CD4-positive, alpha-beta T cell treated with Interleukin-6 at 100 ng/mL for 8 hours (primary cell): ENCODE measurements at places on chromosomes 7 and 10.

DNA sequence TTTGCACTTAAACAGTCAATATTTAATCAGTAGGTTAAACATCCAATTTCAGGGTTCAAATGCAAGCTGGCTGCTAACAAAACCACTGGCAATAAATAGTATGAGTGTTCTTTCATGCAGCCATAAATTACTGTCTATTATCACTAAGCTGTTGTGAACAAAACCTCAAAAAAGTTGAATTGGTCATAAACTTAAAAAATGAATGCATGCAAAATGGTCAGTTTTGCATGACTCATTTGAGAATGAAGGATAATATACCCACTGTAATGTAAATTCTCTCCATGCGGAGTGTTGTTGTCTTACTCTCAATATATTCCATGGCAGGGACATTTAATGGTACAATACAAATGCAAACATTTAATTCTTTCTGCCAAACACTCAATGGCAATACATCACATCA, 226.4 kb downstream of the MAGI2 start:
- no peak for DNase-seq

DNA sequence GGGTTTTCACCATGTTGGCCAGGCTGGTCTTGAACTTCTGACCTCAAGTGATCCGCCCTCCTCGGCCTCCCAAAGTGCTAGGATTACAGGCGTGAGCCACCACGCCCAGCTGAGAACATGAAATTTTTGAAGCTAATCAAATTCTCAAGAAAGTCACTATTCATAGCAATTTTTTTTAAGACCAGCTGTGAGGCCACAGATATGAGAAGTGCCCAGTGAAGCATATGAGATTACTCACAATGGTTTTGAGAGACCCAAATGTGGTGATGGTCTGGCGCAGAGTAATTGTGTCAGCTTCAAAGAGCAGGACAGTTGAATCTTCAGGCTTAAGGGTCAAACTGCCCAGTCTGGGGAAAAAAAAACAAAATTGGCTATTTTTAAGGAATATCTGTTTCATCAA, 16.2 kb downstream of the NCOA4 start:
- DNase-seq: no peak

DNA sequence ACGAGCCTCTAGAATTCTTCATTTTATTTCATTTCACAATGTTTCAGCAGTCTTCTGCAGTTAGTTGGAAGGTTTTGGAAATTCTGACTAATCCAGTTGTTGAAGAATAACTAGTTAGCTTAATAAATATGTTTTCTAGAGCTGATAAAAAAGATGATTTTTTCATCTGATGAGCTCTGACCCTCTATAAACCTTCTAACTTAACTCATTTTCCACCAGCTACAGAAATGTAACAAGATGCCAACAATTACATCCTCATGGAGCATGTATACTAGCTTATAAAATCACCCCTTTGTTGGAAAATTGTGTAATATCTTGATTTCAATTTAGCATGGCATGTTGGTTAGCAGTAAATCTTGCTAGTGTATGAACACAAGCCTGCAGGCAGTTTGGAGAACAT, 33.1 kb downstream of the KAT6B start:
- no peak for DNase-seq

DNA sequence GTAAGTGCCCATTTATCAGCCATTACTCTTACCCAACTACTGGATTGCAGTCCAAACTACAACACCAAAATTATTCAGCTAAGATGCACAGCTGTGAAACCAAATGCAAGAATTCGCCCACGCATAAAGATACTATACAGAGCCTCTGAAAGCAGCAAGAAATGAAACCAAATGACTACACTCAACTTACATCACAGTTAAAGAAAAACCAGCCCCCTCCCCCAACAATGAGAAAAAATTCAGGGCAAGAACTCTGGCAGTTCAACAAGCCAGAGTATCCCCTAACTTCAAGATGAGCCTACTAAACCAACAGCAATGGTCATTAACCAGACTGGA, 209.1 kb upstream of the VWC2 start:
- DNase-seq: no peak

DNA sequence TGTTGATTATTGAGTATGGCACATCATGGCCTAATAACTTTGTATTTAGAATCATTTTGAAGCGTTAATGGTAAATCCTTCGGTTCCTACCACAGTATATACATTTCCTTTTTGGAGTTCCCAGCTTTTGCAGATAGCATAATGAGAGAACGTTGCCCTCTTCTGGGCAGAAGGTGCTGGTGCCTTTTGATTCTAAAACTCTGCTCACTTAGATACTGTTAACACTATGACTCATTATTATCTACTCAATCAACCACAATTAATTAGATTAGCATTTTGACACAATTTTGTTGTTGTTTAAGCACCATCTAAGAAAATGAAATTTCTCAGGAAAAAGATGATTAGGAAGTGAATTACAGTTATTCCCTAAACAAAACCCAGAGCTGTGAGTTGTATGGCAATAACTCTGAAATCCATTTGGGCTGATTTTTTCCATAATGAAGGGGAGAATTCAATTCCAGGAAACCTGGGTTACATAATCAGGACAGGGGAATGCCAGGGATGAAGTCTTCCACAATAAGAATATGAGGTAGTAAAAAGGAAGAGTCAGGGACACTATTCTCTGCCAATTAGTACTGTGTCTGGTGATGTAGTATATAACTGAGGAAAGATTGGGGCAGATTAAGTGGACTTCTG, 11.5 kb upstream of the DLD start:
- peak; percentile 55 for DNase-seq

DNA sequence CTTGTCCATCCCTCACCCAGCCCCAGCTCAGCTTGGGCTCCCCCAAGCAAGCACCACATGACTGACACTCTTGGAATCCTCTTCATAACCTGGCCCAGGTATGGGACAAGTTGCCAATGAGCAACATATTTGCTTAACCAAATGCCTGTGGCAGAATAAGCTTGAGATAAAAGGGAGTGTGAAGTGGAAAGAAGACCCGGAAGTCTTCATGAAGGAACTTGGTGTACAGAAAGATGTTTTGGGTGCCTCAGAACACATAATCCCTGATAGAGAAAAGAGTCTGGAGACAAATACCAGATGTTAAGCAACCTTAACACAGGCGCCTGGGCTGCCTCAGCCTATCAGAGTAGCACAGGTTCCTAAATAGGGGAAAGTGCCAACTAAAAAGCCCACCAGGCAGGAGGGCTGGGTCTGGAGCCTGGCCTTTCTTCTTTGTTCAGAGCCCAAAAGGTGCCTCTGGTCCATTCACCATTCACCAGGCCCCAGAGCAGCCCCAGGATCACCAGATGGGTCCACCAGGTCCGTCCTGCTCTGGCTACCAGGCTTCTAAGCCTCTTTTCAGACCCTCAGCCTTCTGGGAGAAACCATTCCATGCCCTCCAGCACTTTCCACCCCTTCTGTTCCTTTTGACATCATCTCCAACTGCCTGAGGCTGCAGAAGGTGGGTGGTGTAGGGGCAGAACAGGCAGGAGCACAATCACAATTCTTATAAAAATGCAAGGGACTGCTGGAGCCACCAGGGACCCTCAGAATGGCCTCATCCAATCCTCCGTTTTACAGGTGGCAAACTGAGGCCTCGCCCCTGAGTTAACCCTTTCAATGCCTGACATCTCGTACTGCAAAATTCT, 22.6 kb downstream of the KCNMA1 start:
- no peak for DNase-seq

GRCh38 chr7:81956520-81956919, 186.7 kb upstream of the HGF start:
- DNase-seq: no peak

GRCh38 chr7:132247995-132248618, 328.2 kb downstream of the PLXNA4 start:
- no peak for DNase-seq

- no peak for DNase-seq
Measured at GRCh38 chr7:25124465-25125136, 459 bp downstream of the CYCS start.

DNA sequence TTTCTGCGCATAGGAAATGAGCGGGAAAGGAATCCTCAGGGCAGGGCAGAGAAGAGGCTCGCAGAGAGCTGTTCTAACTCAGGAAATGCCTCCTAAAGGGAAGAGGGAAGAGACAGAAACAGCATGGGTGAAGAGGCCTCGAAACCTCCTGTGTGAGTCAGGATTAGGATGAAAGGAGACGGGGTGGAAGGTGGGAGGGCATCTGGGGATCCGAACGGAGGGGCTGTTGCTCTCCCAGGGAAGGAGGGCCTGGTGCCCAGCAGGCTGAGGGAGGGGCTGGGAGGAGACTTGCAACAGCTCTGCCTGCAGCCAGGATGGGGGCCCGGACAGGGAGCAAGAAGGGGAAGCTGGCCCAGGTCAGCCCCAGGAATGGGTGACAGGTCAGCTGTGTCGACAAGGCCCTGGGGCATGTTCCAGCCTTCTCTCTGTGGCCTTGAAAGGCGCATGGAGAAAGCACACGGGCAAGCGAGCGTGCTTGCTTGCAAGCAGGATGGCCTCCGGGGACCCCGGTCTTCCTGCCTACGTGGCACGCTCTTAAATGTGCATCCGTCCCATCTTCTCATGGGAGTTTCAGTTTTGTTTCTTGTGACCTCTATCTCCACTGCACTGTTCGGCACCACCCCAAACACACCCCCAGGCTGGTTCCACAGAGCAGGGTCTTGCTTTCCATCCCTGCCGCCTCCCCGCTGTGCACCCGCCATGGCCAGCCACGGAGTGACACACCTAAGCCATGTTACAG, 63.5 kb downstream of the HIPK2 start:
- no peak for DNase-seq

DNA sequence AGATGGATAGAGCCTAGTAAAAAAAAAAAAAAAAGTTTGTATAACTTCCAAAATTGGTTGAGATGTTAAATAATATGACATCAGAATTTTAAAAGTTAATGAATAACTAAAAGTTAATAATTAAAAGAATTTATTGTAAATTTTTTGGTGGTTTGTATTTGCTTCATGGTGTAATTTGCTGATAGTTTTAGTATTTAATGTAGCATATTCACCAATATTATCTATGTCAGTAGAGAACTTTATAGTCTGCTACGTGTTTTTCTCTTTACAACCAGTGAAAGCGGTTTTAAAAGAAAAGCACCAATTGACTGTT, 51.8 kb upstream of the STEAP4 start:
- DNase-seq: no peak

DNA sequence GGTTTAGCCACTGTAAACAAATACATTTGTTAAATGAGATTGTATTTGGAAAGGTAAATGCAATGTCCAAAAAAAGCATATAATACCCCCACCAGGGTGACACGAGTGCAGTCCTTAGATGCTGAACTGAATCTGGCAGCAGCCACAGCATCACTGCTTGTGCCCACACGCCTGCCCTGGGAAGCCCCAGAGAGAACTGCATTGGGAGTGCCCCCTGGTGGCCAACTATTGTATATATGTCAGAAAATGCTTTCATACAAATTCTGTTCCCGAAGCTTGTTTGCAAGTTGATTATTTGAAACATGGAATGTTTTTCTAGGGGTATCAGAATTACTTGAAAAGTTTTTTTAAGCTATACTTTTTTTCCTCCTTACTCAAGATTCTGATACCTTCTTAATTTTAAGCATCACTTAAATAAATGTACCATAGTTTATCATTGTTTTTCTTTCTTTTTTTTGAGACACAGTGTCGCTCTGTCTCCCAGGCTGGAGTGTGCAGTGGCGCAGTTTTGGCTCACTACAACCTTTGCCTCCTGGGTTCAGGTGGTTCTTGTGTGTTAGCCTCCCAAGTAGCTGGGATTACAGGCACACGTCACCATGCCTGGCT, 50.1 kb downstream of the LANCL2 start:
- DNase-seq: peak; percentile 80

GRCh38 chr10:103729851-103730250, 125.5 kb downstream of the SH3PXD2A start:
- no peak for DNase-seq

DNA sequence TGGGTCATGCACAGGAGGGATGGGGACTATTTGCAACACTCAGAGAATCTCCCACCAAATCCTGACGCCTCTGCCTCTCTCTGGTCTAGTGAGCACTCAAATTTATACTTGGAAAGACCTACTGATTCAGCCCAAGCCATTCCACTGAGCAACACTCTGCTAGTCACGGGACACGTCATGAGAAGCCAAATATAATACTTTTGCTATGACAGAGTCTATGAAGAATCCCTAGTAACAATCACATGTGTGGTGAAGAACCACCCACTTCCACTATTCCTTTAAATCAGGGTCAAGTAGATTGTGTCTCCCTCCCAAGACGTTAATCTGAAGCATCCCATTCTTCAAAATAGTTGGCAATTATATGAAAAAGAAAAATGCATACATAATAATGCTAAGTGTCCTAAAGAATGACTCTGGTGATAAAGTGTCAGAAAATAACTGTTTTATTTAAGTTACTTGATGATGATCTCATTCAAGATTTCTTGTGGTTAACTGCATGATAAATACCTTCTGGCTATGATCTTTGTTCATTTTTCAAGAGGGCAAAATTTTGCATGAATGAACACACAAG, 28.5 kb downstream of the CHCHD3 start:
- no peak for DNase-seq

GRCh38 chr10:14379556-14380280, 49.0 kb upstream of the FRMD4A start:
- DNase-seq: no peak

- no peak for DNase-seq
Measured at GRCh38 chr7:131443496-131443895, 112.9 kb downstream of the PODXL start.

- no peak for DNase-seq
Measured at GRCh38 chr7:132279718-132280117, 296.6 kb downstream of the PLXNA4 start.

DNA sequence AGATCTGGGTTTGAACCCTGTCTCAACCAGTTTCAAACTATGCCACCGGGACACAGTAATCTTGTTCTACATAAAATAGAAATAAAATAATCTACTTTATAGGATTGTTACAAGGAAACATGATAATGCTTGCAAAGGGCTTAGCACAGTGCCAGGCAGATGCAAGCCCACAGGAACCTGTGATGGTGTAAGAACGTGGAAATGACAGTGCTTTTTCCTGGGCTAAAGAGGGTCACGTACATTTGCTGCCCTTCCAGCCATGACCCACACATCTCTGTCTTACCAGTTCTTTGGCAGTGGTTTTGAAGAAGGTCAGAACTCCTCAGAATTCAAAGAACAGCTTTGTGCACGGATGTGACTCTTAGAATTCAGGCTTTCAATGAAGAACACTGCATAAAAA, 282.9 kb downstream of the CSTF2T start:
- DNase-seq: no peak

DNA sequence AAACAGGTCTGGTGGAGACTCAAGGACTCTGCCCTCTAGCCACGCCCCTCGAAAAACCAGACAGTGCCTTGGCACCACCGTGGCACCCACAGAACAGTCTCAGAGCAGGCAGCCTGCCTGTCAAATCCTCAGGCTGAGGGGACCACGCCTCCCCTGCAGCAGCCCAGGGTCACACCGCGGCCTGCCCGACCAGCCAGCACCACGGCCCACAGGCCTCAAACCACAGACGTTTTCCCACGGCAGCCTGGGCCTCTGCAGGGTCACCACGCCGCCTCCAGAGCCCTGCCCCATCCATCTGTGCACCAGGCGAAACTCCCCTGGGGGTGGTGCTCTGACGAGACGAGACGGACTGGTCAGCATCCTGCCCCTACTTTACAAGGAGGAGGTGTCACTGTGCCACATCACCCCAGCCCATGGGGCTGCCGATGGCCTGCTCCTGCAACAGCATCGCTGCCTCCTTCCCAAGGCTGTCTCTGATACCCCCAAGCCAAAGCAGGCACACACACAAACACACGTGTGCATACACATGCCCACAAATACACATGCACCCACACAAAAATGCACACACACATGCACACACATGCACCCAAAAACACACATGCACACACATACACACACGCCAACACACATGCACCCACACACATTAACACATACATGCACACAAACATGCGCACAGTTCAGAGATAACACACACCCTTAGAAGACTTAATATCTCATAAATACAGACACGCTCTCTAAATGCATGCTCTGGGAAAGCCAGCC, 24.6 kb downstream of the PAPOLB start:
- DNase-seq: no peak
